ENCODE measurements at places on chromosomes 2 and 18.
A peak's percentile ranks its signal among the peaks of the same experiment; 100 is the strongest.

DNA sequence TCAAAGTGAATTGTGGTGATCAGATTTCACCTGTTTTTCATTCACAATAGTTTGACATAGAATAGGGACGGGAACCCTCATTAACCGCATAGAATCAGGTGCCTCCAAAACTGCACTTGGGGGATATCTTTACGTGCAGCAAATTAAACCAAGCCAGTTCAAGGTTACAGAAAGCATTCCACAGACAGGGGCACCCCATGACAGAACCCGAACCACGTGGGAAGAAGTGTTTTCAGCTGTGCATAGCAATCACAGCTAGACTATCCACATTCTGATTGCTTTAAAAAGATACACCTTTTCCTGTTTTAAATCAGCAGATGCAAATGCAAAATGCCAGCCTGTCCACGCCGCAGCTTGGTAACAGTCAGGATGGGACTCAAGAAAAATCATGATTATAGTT is 205.8 kb downstream of the ANAPC1 start:
- no peak for DNase-seq

DNA sequence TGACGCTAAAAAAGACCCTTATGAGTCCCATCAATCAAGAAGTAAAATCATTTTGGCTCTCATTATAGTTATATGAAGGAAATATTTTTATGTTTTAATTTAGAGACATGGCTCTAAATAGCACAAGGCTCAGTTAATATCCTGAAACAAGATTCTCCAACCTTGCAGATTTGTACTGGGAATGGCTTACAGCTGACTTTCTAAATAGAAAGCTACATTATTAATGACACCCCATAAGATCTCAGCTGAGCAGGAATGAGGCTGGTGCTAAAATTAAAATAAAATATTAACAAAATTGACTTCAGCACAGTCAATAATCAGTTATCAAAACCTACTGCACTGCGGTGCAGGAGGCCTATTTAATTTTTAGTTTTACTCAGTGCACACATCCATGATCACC is 136.9 kb downstream of the SLC39A10 start:
- no peak for DNase-seq

DNA sequence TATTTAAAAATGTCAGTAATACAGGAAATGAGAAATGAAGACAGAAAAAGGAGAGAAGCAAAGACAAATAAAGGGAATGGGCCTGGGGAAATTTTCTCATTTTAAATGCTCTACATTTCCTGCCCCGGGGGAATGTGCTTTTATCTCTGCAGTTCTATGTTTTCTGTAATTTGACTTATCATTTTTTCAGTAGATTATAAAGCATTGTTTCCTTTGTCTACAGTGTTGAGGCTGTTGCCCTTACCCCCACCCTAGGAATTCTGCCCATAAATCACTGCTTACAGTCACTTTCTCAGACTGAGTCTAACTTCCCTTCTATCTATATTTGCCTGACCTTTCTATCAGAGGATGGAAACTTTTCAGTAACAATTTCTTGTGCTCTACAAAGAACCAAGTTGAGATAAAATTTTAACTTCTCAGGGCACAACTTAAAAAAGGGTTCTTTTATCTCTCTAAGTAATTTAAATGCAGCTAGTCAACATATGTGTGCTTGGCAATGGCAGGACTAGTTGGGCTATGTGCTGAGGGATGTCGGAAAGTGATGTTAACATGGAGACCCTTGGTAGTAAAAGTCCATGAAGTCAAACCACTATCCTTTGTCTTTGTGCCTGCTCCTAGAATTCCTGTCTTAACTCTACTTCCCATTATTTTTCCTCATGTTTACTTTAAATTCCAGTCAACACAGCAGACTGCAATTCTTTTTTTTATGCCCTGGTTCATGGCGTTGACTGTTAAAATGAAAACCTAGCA is 146.5 kb upstream of the MMADHC start:
- DNase-seq, result peak; percentile 96

- DNase-seq, result peak; percentile 23
Observed at GRCh38 chr2:133346654-133347053, 221.6 kb downstream of the NCKAP5 start.

DNA sequence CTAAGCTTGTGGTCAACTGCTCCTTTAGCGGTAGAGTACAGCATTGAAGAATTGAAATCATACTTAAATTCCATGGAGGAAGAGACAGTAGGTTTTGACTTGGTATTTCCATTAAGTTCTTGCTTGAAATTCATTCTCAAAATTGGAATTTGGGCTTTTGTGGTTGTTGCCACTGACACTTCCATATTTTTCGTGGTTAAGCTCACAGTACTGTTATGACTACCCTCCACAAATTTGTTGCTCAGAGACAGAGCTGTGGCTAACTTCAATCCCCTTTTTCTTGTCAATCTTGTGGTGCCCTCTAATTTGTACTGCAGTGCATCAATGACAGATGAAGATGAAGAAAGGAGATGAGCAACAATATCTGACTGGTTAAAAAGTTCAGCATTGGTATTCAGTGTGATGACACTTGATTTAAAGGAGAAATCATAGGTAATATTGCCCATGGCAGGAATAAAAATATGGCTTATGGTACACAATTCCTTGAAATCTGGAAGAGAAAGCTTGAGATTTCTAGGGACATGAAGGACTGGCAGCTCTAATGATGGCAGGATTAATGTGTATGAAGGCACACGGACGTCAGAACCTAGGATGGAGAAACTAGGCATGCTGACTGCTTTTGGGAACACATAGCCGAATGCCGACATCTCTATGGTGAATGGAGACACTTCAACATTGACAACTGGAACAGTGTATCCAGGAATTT is 37.3 kb downstream of the APOB start:
- no peak for DNase-seq

DNA sequence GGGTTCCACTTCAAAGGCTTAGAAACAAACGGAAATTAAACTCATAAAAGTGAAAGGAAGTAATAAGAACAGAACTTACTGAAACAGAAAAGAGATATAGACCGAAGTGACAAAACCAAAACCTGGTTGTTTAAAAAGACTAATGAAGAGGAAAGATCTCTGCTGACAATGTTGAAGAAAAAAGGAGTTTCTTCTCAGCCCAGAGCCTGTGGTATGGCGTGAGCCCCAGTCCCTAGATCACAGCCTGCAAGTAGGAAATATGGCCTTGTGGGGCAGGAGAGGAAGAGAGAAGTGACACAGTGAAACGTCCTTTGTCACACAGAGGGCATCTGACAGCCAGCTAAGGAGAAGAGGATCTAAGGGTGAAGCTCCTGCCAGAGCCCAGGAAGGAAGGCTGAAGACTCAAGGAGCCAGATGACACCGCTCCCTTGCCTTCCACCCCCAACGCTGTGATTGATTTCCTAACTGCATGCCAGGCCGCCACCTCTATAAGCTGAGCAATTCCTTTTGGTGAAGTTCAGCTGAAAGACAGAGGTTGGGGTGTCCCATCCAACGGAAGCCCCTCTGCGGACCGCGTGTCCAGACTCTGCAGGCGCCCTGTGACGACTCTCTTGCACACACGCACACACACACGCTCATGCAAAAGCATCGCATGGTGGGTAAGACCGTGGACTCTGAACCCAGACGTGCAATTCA is 141.1 kb downstream of the HDAC4 start:
- DNase-seq, result no peak

GRCh38 chr2:216485745-216486144 is 12.9 kb upstream of the RPL37A start:
- DNase-seq, result no peak

GRCh38 chr2:106566050-106566449 is 78.9 kb downstream of the CD8B2 start:
- peak; percentile 22 for DNase-seq

- DNase-seq, result no peak
Observed at GRCh38 chr2:1371082-1371481, 42.2 kb upstream of the TPO start.

- DNase-seq, result no peak
Observed at GRCh38 chr2:70118798-70119454, 31.6 kb downstream of the PCBP1 start.
